ENCODE measurements at places on chromosomes 12 and 14. TPM values are rescaled to one million over a fixed set of nuclear protein-coding genes. Genes with fewer than 3 reads are reported as not detected.
A peak's percentile ranks its signal among the peaks of the same experiment; 100 is the strongest.

DNA sequence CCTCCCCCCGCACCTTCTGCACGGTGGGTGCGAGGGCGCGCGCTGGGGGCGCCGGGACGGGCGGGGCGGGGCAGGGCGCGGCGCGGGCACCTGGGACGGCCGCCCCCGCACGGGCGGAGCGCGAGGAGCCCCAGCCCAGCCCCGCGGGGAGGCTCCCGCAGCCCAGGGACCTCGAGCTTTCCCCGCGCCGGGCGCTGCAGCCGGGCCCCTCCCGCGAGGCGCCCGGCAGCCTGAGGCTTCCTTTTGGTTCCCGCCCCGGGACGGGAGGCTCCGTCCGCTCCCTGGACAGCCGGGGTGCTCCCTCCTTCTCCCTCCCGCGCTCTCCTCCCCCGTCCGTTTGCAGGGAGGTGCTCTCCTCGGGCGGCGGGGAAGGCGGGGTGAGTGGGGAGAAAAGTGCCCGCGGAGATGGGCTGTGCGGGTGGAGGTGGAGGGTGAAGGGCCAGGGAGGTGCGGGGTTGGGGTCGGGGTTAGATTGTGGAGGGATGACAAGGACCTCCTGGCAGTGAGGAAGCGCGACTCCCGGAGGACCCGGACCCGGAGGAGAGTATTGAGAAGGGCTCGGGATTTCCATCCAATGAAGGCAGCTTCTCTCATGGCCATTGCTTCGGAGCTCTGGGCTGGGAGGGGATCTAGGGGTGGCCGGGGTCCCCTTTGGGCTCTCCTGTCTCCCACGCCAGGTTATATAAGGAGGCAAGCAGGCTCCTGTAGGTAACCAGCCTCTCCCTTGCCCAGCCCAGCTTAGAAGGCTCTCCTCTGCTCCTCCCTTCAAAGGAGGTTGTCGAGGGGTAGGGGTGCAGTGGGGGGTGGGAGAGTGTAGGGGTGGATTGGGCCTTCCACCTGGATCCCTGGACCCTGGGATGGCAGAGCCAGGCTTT, 645 bp downstream of the JDP2 start:
- peak; percentile 45 for DNase-seq
- no peak overlapping the region for H3K27ac ChIP-seq
- H3K4me1 ChIP-seq = peaks cover 12% of the 10 kb centered on the region
- peak overlapping the region; percentile 70 for H3K4me3 ChIP-seq

The VTI1B gene
- total RNA-seq = 72.5 TPM

GRCh38 chr12:95282266-95282665, 64.7 kb downstream of the VEZT start:
- peaks cover 29% of the 10 kb centered on the region for H3K36me3 ChIP-seq
- H3K4me1 ChIP-seq = no peaks in the 10 kb centered on the region
- DNase-seq = no peak
- no peaks in the 10 kb centered on the region for H3K27me3 ChIP-seq
- H3K4me3 ChIP-seq = no peak overlapping the region

The MRPS35 gene
- total RNA-seq = 69.5 TPM

The TTC6 gene
- total RNA-seq = not detected

The STRN3 gene
- total RNA-seq = 18.1 TPM

GRCh38 chr12:105091476-105092206, 7.4 kb upstream of the ALDH1L2 start:
- no peaks in the 10 kb centered on the region for H3K4me1 ChIP-seq
- no peak overlapping the region for H3K27ac ChIP-seq
- peaks cover 5% of the 10 kb centered on the region for H3K36me3 ChIP-seq
- no peak for DNase-seq

The SLC41A2 gene
- total RNA-seq = 6.4 TPM

The GZMH gene
- total RNA-seq = 48.1 TPM

Data from activated naive CD8-positive, alpha-beta T cell treated with anti-CD3 and anti-CD28 coated beads for 36 hours (primary cell).